ENCODE measurements at places on chromosomes 6 and 20. TPM values are rescaled to one million over a fixed set of nuclear protein-coding genes. Genes with fewer than 3 reads are reported as not detected.
A peak's percentile ranks its signal among the peaks of the same experiment; 100 is the strongest.

PPIL6 gene
- 2.5 TPM for total RNA-seq

NRSN1 gene
- total RNA-seq: not detected

FAM209B gene
- not detected for total RNA-seq

TMEM244 gene
- not detected for total RNA-seq

CDYL gene
- total RNA-seq: 63.7 TPM

LY6G6F gene
- not detected for total RNA-seq

TASP1 gene
- total RNA-seq: 12.1 TPM

HDGFL1 gene
- total RNA-seq: not detected

CCN2 gene
- 1,334 TPM for total RNA-seq

TREML4 gene
- total RNA-seq: not detected

GRCh38 chr6:47245745-47246371, 63.8 kb downstream of the TNFRSF21 start:
- no peak for DNase-seq

DNA sequence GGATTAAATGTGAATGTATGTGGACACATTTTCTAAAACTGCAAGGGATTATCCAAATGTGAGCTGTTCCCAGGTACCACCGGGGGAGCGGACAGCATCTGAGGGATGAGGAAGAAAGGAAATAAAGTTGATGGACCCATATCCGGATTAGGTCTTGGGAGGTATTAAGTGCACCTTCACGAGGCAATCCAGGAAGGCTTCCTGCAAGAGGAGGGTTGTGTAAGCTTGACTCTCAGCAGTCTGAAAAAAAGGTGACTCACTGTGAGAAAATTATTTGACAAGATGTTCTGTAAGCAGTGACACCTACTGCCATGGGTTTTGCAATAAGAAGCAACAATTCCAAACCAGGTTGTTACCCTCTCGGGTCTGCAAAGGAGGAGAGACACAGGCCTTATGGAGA, 55.0 kb upstream of the LRFN2 start:
- no peak for DNase-seq

DNA sequence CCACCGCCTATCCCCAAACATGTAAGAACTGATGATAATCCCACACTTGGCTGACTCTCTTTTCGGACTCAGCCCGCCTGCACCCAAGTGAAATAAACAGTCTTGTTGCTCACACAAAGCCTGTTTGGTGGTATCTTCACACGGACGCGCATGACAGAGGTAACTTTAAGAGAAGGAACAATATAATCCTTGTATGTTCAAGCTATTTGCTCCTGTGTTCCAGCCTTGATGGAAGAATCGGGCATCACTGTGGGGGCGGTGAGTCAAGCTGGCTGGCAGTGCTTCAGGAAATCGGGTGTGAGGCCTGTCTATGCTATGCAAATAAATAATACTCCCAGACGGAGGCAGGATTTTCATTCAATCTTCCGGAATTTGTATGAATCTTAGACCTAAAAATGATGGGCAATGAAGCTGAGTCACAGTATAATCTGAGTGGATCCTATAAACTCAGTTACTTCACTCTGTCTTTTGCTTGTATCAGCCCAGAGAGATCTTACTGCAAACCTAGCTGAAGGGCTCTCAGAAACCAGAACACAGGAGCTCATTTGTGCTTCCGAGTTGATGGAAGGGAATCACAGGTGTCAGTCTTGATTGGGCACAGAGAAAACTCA, 45.2 kb upstream of the NT5E start:
- no peak for DNase-seq

DNA sequence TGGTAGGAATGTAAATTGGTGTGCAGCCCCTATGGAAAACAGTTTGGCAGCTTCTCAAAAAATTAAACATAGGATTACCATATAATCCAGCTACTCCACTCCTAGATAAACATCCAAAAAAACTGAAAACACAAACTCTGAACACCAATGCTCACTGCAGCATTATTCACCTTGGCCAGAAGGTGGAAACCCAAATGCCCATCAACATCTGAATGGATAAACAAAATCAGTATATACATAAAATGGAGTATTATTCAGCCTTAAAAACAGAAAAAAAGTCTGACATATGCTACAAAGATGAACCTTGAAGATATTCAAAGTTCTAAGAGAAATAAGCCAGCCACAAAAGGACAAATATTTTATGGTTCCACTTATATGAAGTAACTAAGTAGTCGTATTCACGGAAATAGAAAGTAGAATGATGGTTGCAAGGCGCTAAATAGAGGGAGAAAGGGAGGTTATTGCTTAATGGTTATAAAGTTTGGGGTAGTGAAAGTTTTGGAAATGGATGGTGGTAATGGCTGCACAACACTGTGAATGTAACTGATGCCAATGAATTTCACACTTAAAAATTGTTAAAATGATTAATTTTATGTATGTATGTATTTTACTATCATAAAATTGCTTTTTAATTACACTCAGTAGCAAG, 4.0 kb downstream of the PHF10 start:
- DNase-seq: no peak

GRCh38 chr6:3857468-3858456, 8.6 kb downstream of the FAM50B start:
- no peak for DNase-seq

DNA sequence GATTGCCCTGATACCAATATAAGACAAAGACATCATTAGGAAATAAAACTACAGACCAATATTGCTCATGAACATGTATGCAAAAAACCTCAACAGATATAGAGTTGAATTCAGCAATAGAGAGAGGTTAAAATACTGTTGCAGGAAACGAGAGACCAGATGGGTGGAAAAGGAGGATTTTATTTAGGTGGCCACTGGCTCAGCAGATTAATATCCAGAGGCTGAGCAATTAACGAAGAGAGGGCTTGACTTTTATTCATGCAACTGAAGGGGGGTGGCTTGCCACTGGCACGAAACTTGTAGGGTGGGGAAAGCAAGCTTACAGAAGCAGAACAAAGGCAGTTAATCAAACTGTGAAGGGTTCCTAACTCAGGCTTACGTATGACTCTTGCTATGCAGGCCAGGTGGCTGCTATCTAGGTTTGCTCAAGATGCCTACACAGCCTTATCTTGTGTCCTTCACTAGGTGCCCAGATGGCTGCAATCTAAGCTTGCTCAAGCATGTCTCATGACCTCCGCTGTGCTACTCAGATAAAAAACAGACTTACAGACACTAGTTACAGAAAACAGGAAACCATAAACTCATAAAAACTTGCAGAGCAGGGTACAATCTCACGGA, 126.4 kb downstream of the MMUT start:
- no peak for DNase-seq

- no peak for DNase-seq
Measured at GRCh38 chr6:158818581-158819212, 471 bp downstream of the EZR start.

- DNase-seq: no peak
Measured at GRCh38 chr6:108170332-108171290, 4.8 kb downstream of the NR2E1 start.

GRCh38 chr20:3730803-3731672, 1.4 kb upstream of the HSPA12B start:
- DNase-seq: peak; percentile 46

DNA sequence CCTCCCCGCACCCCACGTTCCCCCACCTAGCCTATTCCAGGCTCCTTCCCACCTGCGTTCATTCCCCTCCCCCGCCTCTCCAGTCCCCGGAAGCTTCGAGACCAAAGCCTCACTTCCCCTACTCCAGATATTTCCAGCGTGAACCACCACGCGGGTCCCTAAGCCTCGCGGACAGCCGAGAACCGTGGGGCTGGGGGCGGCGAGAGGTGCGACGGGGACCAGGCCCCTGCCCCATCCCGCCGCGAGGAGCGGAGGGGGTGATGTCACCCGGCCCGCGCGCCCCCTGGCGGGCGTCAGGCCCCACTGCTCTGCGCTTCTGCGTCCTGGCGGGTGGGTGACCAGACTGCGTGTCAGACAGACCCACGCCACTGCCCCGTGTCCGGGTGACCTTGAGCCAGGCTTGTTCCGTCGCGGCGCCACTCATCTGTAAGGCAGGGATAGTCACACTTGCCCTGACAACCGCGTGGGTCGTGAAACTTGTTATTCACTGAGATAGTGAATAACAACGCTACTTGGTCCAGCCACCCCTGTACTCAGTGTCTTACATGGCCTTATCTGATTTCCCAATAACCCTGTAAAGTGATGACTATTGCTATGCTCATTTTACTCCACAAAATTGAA, 9.0 kb upstream of the HSP90AB1 start:
- DNase-seq: peak; percentile 96

DNA sequence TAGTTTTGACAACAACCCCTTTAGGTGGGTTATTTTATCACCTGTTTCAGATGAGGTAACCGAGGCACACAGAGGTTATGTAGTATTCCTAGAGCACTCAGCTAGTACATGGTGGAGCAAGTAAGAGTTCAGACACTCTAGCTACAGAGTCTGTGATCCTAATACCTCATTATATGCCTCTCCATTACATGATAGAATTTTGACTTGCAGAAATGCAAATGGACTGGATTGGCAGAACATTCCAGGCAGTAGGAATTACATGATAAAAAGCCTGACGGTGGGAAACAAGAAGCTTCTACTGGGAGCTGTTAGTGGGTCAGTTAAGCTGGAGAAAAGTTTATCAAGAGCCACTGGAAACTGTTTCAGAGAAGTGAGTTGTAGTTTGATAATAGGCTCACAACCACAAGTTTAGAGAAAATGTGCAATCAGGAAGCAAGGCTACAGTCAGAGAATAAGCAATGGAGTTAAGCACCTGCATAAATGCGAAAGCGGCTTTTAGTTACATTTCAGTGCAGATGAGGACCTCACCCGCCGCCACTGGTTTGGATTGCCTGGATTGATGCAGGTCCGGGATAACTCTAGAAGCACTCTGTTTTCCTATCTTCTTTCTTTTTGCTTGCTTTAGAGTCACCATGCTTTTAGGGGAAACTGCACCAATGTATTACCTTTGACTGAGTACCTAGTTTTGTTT, 34.7 kb upstream of the MYLK2 start:
- DNase-seq: no peak

DNA sequence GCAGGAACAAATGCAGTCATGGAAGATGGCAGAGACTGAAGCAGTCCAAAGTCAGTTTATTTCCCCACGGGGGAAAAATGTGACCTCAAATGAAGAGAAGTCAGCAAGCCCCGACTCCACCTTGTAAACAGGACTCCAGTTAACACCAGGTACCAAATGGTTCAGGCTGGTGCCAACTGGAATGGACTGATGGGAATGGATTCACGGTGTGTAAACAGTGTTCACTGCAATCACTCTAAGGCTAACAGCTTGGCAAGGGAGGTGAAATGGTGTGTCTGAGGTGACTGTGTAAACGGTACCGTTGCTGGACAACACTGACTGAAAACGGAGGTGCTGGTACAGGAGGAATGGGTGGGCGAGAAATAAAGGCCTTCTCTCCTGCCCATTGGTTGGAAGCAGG, 12.0 kb downstream of the PLAGL2 start:
- DNase-seq: no peak

GRCh38 chr20:1856424-1856823, 38.8 kb upstream of the SIRPA start:
- no peak for DNase-seq

DNA sequence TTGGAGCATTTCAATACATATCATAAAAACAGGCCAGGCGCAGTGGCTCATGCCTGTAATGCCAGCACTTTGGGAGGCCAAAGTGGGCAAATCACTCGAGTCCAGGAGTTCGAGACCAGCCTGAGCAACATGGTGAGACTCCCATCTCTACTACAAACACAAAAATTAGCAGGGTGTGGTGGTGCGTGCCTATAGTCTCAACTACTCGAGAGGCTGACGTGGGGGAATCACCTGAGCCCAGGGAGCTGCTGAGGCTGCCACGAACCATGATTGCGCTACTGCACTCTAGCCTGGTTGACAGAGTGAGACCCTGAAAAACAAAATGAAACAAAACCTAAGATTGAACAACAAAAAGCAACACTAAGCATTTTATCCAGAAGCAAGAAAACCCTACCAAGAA, 47.2 kb downstream of the BACH2 start:
- no peak for DNase-seq

DNA sequence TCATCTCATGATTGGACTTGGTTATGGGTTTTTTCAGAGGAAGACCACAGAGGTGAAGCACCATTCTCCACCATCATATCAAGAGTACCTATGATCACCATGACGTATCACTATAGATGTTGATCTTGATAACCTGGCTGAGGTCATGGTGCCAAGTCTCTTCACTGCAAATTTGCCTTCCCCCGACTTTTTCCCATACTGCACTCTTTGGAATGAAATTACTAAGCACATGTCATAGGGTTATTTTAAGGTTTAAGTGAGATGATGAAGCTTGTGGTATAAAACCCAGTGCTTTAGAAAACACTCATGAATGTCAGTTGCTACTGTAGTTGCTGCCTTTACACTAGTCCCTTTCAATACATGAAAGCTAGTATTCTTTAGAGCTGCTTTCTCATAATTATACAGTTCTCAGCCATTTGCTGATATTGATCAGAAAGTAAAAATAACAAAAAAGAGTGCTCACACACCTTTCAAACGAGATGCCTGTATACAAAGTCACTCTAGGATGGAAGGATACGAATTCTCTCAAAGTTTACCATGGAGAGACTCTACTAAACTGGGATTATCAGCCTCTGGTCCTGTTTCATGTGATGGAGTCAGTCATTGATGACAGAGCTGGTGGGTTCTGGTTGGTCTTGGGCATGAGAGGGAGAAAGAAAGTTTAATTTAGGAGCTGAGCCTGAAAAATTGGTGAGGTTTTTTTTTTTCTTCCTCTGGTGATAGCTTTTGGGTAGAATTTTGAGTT, 228.1 kb downstream of the PRL start:
- no peak for DNase-seq

GRCh38 chr20:37680420-37680819, 13.4 kb upstream of the CTNNBL1 start:
- no peak for DNase-seq

- no peak for DNase-seq
Measured at GRCh38 chr6:139239064-139239463, 52.7 kb downstream of the TXLNB start.

DNA sequence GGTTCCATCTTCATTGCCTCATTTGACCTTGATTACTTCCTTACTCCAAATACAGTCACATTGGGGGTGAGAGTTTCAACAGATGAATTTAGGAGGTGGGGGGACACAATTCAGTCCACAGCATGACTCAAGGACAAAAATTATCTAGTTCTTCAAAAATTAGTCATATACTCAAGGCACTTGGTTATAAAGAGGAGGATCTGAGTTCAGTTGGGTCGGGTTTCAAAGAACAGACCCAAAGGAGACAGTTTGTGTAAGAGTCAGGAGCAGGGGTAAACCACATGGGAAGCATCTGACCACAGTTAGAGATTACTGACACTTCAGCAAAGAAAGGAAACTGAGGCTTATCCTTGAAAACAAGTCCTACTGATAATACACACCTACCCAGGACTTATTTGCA, 138.0 kb downstream of the TBC1D7 start:
- DNase-seq: no peak

DNA sequence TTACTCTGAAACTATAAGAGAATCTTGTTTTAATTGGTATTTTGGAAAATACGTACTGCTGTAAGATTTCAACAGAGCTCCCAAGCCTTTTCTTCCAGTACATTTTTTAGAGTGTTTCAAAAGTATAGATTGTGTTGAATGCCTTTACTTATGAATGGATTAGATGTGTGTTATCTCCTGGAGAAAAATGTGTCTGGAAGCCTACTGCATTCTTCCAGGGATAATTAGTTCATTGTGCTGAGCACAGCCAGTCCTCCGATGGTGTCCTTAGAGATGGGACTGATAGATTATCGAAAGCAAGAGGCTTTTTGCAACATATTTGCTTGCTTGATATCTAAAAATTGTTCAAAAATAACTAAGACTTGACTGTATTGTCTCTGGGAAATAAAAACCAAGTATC, 114.2 kb downstream of the PLEKHG1 start:
- DNase-seq: no peak

All from chondrocyte (in vitro differentiated cells).